NCI-H2081 (cell line): ENCODE measurements at places on chromosomes 3 and 15.

GRCh38 chr3:115169808-115170207 lies 22.7 kb upstream of the ZBTB20 start:
- no peak for DNase-seq

- DNase-seq: no peak
Measured at GRCh38 chr3:31936420-31937060, 44.5 kb downstream of the OSBPL10 start.

GRCh38 chr3:149435996-149436885 lies 38.3 kb upstream of the TM4SF4 start:
- DNase-seq: no peak

GRCh38 chr3:72914383-72914782 lies 26.5 kb downstream of the GXYLT2 start:
- DNase-seq: no peak

DNA sequence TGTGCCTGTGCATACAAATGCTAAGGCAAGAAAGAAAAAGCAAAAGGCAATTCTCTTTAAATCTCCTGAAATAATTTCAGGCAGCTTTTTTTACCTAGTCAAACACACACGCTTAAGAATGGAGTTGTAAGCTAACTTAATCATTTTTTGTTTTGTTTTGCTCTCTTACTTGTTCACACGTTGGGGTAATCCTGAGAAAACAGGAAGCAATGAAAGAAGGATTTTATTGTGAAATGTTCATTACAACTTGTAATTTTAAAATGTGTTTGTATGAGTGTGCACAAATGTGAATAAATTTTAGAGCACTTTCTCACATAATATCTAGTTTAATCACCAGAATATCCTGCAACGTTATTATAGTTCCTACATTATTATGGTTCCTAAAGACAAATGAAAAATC lies 263.8 kb downstream of the LPP start:
- DNase-seq: no peak

DNA sequence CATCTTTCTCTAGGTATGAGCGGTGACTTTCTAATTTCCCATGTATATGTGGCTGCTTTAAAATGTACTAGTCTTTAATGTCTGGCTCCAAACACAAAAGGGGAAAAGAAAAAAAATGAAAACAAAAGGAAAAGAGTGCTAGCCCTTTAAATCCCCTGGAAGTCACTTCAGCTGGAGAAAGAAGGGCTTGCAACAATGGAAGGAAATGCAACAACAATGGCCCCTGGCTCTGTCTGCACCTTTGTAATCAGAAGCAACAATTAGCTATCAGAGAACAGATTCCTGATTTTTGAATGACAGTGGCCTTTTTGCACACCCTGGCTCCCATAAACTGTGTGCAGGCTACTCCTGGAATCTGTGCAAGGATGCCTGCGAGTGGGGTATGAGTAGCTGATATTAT lies 591.2 kb downstream of the FHIT start:
- no peak for DNase-seq

DNA sequence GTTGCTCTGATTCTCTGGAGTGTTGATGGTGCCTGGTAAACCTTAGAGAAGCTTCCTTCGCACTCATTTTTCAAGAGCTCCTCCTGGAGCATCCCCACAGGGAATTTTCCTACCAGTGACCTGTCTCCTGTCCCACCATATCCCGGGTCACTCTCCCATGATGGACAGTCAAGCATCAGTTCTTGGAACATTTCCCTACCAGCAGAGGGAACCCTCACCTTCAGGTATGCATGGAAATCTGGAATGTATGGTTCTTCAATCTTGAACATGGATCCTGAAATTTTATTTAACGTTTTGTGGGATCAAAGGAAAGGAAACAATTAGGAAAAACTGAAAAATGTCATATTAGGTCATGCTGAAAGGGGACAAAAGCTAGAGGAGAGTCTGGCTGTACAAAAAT lies 153.8 kb downstream of the SPATA16 start:
- DNase-seq: no peak

GRCh38 chr3:159936541-159936940 lies 52.1 kb upstream of the IL12A start:
- DNase-seq: no peak

DNA sequence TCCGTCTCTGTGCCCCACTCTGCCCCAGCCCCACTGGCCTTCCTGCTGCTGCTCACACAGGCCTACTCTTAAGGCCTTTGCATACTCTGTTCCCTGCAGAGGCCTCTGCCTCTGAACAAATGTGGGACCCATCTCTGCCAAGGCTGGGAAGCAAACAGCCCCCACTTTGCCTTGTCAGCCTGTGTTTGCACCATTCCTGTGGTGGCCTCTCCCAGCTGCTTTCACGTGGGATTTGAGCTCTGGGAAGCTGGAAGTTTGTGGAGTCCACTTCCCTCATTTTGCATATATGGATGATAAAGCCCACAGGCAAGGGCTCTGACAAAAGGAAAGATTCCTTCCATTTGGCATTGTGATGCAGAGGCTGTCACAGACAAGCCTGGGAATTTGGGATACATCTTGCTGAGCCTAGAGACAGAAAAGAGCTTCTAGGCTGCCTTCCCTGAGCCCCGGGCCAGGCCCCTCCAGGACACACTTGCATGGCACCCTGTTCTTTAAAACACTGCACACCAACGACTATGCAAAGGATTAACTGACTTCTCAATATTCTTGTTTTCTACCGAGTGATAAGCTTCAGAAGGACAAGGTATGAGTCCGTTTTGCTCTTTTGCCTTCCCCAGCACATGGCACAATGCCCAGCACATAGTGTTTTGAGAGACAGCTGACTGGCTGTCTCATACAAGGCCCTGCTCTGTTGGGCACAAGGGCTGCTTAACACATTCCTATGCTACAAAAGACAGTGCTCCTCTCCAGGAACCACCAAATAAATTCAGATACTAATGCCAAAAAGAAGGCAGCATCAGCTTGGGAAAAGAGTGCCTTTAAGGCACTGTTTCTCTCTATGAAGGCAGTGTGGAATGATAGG lies 120.7 kb upstream of the TOPAZ1 start:
- no peak for DNase-seq

DNA sequence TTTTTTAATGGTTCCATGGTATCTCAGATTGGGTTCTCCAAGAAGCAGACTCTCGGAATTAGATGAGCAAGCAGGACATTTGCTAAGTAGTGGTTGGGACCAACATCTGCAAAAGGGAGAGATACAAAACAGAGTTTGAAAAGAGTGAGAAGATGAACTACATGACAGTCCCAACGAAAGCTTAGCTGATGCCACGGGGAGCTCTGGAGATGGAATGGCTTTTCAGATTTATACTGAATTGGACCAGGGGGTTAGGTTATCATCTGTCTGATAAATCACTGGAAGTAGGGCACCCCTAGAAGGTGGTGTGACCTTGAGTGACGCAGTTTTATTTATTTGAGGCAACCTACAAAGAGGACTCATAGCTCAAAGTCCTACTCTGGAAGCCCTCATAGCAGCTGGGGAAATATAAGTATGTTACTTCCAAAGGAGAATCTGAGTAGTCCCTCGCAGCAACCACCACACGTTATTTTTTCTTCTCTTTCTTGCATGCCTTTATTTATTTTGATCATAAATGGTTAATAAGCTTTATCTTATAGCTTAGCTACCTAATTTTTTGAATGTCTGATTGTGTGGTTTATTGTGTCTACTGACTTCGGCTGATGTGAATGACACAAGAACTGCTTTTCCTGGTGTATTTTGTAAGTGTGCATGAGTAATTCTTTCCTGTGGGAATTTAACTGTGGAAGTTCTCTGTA lies 815.4 kb downstream of the SQOR start:
- DNase-seq: no peak

DNA sequence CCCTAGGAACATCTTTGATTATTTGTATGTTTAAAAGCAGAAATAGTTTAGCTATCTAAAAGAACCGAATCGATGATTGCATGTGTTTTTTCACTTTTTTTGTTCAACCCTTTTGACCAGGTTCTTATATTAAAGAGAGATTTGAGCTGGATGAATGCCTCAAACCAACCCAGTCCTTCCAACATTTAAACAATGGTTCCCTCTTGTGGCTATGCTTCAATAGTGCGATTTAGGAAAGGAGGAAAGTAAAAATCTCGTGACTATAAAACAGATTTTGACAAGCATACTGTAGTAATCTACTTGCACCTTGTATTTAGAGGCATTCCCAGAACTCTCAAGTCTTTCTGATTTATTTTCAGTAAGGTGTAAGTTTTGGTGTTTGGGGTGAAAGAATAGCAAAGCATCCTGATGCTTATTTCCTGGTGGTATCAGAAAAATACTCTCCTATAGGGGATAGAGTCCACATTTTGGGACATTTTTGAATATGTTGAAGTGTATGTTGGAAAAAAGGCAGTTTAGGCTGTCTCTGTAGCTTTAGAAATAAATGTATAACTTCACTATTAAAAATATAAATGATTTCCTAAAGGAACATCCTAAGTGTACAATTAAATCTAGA lies 159.6 kb upstream of the KCNH8 start:
- DNase-seq: peak; percentile 45

DNA sequence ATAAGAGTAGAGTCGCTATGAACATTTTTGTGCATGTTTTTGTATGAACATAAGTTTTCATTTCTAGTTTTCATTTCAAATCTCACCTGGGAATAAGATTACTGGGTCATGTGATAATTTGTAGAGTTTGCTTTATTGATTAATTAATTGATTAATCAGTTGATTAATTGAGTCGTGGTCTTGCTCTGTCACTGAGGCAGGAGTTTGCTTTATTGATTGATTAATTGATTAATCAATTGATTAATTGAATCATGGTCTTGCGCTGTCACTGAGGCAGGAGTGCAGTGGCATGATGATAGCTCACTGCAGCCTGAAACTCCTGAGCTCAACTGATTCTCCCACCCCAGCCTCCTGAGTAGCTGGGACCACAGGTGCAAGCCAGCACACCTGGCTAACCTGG lies 111.6 kb downstream of the TCF12 start:
- no peak for DNase-seq

- no peak for DNase-seq
Measured at GRCh38 chr15:39336926-39337325, 244.0 kb upstream of the THBS1 start.

DNA sequence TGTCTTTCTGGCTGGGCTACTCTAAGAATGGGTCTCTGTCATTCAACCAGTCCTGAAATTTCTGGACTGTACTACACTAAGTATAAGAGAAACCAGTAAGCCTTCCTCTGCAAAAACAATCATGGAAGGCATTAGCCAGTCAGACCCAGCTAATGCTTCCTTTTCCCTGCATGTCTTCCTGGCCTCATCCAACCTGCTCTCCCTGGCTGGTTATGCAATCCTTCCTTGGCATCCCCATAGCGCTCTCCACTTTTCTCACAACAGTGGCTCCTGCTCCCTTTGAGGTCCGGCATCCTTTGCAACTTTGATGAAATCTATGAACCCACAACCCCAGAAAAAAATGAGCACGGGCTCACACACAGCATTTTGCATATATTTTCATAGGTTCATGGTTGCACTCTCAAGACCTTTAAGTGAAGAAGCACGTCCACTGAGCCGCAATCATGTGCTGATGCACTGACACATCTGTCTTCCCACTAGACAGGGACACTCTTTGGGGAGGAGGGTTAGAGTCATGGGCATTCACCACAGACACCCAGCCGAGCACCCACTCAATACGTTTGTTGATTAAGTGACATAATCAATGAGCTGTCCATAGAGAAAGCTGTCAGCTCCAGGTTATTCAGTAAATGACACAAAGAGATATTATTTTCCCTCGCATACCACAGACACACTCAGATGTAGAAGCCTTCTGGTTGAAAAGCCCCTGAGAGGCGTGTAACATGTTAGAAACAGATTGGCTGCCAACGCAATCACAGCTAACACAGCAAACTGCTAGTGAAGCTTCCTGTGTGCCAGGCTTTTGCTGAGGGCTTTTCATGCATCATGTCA lies 66.7 kb downstream of the PLD1 start:
- DNase-seq: no peak

DNA sequence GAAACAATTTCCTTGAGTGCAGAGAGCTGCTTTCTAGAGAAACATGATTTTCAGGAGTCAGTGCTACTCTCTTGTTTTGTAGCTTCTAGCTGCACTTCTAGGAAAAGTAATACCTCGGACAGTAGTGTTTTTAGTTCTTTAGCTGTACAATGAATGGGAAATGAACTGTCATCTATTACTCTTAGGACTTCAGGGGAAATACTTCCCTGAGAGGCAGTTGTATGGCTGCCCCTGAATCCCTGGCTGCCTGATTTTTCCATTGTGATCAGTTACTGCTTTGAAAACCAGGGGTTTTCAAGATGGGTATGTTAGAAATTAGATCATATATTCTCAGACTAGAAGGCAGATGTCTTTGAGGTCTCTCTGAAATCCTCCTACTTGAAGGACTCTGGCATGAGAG lies 200.3 kb upstream of the SEMA6D start:
- DNase-seq: no peak

- DNase-seq: no peak
Measured at GRCh38 chr3:127689266-127689860, 16.6 kb downstream of the ABTB1 start.

DNA sequence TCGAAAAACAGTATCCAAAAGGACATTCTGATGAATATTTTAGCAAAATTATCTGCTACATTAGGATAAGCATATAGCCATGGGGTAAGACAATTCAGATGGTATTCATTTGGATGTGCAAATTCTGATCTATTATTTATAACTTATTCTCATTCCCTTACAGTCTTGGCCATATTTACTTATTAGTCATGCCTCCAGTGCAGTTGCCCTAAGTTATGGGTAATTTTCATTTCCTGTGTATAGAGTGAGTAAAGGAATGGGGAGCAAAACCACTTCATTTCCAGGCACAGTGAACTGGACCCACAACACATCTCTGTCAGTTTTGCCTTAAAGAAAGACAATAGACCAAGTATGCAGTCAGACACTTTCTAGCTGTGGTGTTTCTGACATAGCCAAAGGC lies 134.3 kb downstream of the POLQ start:
- no peak for DNase-seq

DNA sequence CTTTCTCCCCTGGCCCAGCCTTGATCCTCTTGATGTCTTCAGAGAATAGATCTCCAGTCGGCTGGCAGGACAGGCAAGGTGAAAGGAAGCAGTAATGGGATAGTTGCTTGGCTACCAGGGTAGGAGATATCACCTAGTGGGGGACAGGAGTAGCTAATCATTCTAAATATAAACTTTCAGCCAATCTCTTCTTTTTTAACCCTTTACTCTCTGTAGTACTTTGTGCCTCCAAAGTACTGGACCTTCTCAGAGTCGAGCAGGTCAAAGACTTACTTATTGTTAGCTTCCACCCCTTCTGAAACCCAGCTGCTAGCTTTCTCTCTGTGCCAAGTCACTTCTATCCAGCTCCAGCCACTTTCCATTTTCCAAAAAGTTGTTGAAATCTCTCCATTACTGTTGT lies 43.4 kb upstream of the FILIP1L start:
- no peak for DNase-seq

- DNase-seq: no peak
Measured at GRCh38 chr3:186025161-186025560, 83.7 kb downstream of the ETV5 start.
